Kidney (tissue), 22 donors: ENCODE measurements at places on chromosomes 5 and 9.
A peak's percentile ranks its signal among the peaks of the same experiment; 100 is the strongest.

GRCh38 chr5:120137582-120137981 is 326.5 kb upstream of the PRR16 start:
- no peak for DNase-seq

- DNase-seq: no peak
These were observed 595.2 kb upstream of the ARRDC3 start for GRCh38 chr5:91978221-91978882.

- DNase-seq: no peak
These were observed 27.2 kb downstream of the ENC1 start for GRCh38 chr5:74613283-74613682.

GRCh38 chr9:71637375-71637774 is 130.9 kb downstream of the CEMIP2 start:
- no peak for DNase-seq

GRCh38 chr5:28961816-28962215 is 1923.4 kb upstream of the CDH9 start:
- no peak for DNase-seq

- no peak for DNase-seq
These were observed 332.3 kb downstream of the CWC27 start for GRCh38 chr5:65100911-65101631.

DNA sequence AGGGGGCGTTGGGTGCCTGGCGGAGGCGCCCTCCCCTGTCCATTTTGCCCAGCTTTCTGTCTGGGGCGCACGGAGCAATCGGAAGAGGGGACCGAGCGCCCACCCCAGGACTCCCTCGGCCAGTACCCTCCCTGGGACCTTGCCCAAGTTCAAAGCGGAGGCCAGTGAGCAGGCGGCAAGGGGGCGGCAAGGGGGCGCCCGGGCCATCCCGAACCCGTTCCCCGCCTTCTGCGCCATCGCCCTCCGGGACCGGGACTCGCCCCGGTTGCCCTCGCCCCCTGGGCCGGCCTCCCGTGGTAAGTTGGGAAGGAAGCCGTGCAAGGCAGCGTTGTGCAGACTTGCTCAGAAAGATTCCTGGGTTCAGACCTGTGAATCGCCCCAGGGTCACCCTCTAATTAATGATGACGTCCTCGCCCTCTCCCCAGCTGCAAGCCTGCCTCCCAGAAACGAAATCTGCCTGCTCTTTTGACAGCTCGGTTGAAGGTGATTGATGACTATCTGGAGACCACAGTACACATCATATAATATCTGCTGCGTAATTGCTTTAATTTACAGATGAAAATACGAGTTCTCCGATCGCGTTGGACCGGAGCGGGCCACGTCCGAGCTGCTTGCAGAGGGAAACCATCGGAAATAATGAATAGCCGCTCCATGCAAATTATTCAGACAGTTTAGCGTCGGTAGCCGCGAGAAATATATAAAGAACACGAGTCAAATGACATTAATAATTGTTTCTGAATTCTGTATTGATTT is 1.4 kb upstream of the IRX4 start:
- no peak for DNase-seq

- no peak for DNase-seq
These were observed 22.9 kb downstream of the SLC25A51 start for GRCh38 chr9:37880916-37881479.

GRCh38 chr5:12332480-12332879 is 428.2 kb upstream of the CTNND2 start:
- DNase-seq: no peak

- DNase-seq: no peak
These were observed 95.1 kb downstream of the PBX3 start for GRCh38 chr9:125842242-125842641.

GRCh38 chr9:134597041-134597913 is 44.3 kb upstream of the COL5A1 start:
- no peak for DNase-seq

GRCh38 chr9:23571414-23572104 is 254.5 kb downstream of the ELAVL2 start:
- DNase-seq: no peak

DNA sequence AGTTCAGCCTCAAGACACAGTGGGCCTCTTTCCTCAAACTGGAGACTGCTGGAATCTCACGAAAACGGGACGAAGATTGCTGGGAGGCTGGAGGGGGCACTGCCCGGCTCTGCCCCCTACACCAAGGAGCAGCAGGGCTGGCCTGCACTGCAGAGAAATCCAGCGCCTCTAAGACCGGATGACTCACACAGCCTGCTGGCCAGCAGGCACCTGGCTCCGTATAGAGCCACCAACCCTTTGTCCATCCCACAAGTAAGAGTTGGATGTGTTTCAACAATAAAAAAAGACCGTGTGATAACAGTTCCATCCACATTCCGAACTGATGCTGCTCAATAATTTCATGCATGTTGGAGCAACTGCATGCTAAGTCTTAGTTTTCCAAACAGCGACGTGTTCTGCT is 11.5 kb downstream of the CCDC127 start:
- DNase-seq: no peak

DNA sequence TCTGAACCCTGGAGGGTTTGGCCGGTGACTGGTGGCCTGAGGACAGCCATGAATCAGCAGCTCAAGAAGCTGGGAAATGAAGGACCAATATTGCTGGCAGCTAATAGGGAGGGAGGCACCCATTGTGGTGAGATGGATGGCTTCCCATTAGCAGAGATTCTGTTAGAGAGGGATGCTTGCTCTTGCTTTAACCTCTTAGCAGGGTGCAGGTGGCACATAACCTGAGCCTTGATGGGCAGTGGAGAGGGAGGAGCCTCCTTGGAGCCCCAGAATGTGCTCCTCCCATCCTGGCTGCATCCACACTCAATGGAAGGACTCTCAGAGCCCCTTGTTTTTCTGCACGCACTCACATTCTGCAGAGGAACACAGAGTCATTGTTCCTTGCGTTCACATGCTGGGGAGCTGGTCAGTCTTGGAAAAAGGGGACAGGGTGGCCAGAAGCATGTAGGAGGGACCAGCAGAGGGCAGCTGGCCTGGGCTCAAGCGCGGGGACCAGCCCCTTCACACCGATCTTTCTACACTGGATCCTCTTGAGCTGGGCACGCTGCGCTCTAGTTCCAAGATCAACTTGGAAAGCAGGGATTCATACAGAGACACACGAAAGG is 161.8 kb downstream of the MED10 start:
- DNase-seq: no peak

- DNase-seq: no peak
These were observed 428.6 kb downstream of the PSAT1 start for GRCh38 chr9:78725503-78725902.

DNA sequence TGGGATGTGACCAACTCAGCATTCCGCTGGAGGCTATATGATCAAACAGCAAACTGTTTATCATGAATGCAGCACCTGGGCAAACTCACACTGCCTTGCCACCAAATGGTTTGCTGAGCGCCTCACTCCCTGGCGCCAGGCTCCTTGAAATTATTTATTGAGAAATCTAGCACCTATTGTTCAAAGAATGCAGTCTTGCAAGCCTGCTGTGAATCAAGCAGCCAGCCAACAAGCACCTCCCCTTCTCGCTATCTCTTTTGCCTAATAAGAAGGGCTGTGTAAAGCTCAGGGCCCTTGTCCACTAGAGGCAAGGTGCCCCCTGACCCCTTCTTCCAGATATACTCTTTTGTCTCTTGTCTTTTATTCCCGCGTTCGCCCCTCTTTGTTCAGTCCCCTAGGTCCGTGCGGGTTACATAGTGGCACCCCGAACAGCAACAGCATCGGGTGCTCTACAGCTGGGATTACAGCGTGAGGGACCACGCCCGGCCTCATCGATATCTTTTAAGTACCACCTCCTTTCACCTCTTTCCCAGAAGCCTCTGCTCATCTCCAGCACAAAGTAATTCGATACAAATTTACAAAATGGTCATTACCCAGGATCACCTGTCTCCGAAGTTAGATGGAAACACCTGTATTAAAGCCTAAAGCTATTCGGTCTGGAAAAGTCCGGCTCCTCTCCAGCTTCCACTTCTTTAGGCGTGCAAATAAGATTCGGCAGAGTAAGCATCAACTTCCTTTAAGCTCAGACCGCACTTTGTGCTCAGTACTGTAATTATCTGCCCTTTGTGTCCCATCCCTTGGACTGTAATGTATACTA is 896 bp downstream of the RIGI start:
- DNase-seq: peak; percentile 48

DNA sequence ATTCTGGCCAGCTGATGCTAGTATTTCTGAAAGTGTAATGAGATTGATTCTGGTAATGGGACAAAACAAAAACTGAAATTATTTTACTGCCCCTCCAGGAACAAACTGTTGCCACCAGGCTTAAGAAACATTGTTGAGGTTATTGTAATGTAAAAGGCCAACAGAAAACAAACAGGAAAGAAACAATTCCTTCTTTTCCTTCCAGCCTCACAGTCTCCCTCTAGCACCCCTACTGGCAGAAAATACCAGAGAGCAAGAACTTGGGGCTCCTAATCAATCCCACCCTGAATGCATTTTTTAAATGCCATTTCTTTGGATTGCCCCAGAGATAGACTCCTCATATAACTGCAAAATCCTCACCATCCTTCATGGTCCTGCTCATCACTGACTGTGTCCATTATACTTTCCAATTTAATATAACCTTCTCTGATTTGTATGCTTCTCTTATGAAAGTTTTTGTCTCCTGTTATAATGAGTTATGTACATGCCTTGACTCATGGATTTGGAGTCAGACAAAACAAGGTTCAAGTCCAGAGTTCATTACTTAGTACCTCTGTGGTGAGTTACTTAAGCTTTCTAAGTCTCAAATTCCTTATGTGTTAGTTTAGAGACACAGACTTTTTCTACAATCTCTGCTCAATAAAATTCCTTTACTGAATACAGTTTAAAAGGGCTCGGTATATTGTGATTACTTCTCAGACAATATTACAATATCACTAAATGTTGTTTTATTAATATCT is 157.9 kb upstream of the FBN2 start:
- DNase-seq: no peak

GRCh38 chr9:91500509-91501014 is 76.9 kb upstream of the NFIL3 start:
- DNase-seq: no peak

DNA sequence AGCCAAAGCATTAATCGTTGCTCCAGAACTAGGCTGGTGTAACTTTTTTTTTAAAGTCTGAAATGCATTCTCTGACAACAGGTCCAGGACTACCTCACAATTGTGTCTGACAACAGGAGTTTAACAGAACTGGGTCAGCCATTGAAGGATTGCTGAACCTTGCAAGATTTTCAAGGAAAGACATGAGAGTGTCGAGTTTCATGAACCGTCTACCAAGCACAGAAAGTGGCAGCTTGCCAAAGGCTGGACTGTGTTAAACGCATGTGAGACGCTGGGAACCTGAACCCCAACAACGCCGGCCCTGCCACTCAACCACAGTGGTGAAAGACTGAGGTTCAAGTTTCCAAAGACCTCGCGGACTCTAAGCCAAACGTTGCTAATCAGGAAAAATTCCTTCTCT is 79.1 kb downstream of the LHFPL2 start:
- peak; percentile 79 for DNase-seq

DNA sequence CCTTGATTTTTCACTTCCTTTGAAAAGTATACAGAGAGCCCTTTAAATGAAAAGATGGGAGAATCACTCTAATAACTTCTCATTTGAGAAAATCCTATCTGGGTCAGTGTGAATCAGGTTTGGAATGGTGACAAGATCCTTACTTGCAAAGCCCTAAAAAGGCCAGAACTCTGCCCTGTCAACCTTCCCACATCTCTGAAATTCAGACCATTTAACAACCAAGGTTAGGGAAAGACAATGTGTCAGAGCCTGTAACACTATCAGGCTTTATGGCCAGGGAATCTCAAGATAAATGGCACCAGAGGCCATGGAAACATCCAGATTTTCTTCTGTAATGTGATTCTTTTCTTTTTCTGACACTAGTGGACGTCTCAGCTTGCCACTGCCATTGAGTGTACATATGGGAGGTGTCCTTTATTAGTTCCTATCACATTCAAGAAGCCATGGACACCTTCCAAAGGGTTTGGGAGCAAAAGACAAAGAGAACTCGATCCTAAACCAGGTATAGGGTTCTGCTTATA is 165.7 kb upstream of the GPR151 start:
- DNase-seq: no peak

GRCh38 chr9:129649726-129650679 is 8.1 kb upstream of the ASB6 start:
- no peak for DNase-seq
